Stimulated activated CD4-positive, alpha-beta T cell treated with anti-CD3 and anti-CD28 coated beads, Interleukin-15, amount 100 ng/mL, for 1 hour (primary cell): ENCODE measurements at places on chromosomes 6 and 20.

DNA sequence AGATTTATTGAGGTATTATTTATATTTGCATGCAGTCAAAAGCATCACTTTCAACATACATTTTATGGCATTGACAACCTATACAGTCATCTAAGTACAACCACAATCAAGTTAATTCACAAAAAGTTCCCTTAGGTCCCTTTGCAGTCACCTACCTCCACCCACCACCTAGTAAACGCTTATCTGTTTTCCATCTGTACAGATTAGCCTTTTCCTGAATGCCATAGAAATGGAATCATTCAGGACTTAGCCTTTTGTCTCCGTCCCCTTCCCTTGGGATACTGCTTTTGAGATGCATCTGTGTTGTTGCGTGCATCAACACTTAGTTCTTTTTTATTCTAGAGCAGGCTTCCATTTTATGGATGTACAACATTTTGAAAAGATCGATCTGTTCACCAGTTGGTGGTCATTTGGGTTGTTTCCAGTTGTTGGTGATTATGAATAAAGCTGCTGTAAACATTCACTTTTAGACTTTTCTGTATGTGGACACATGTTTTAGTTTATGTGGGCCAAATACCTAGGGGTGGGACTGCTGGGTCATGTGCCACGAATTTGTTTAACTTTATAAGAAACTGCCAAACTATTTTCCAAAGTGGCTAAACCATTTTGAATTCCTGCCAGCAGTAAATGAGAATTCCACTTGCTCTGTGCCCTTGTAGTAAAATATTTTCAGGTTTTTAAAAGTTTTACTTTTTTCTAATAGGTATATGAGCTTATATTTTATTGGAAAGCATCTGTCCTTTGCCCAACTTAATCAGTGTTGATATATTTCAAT lies 17.6 kb upstream of the IFNGR1 start:
- DNase-seq, result no peak

GRCh38 chr6:31355583-31355948 lies 1.4 kb downstream of the HLA-B start:
- no peak for DNase-seq

GRCh38 chr6:88164061-88164460 lies 2.1 kb downstream of the CNR1 start:
- DNase-seq, result no peak

GRCh38 chr6:21824431-21825177 lies 231.1 kb downstream of the SOX4 start:
- no peak for DNase-seq

DNA sequence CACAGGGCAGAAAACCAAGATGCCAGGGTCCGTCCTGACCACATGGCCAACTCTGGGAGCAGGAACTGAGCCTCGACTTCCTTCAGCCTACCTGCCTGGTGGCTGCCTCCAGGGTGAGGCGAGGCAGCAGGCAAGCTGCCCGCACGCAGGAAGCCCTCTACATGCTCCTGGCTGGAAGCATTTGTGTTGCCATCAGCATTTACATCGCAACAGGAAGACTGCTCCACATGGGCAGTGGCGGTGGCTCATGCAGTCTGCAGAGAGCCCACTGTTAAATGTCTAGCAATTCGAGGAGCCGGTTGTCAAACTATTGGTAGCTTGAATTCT lies 233.8 kb downstream of the SYNDIG1 start:
- DNase-seq, result no peak

DNA sequence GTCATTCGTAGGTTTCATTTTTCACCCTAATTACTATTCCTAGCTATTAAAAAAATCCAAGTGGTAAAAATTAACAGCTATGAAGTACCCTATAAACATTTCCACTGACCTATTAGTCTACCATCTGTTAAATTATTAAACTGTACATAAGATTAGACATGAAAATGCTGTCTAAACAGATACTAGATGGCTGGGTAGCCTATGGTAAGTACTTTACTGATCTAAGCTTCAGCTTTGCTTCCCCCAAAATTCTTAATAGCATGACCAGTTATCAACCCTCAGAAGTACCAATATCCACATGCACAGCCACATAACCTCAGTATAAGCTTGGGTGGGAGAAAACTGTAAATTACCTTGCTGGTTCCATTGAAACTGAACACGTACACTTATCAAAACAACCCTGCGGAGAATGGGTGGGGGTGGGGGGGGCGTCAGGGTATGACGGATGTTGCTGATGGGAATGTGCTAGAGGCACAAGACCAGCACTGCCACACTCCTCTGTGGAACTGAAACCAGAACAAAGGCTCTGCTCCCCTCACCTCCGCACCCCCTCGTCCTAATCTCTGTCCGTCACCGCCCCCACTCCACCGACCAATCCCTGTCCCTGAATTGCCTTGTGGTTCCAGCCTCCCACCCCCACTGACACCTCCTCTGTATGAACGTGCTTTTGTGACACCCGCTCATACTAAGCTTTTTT lies 45.3 kb downstream of the B4GALT5 start:
- peak; percentile 14 for DNase-seq

- no peak for DNase-seq
Measured at GRCh38 chr6:124819346-124819745, 142.9 kb upstream of the RNF217 start.

GRCh38 chr6:64932486-64932885 lies 774.5 kb downstream of the EYS start:
- no peak for DNase-seq

DNA sequence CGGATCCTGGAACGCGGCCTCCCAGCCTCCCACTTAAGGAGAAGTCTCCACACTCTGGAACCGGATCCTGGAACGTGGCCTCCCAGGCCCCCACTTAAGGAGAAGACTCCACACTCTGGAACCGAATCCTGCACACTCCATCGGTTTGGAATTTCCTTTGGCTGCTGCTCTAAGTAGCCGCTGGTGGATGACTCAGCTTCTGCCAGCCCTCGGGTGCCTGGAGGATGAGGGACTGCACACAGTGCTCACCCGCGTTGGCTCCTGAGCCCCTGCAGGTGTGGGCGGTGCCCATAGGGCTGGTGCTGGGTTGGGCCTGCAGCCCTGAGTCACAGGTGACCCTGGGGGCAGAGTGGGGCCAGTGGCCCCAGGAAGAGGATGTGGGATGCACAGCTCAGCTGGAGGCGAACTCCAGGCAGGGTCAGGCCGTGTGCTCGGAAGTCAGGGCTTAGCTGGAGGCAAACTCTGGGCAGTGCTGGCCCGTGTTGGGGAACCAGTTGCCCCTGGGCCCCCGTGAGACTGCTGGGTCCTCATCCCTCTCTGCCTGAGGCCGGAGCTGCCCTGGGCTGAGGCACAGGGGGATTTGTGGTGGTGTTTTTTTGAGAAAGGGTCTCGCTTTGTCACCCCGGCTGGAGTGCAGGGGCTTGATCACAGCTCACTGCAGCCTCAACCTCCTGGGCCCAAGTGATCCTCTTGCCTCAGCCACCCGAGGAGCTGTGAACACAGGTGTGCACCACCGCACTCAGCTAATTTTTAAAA lies 13.9 kb upstream of the TNFRSF6B start:
- DNase-seq, result no peak

- no peak for DNase-seq
Measured at GRCh38 chr20:36974660-36975059, 23.2 kb upstream of the SAMHD1 start.

DNA sequence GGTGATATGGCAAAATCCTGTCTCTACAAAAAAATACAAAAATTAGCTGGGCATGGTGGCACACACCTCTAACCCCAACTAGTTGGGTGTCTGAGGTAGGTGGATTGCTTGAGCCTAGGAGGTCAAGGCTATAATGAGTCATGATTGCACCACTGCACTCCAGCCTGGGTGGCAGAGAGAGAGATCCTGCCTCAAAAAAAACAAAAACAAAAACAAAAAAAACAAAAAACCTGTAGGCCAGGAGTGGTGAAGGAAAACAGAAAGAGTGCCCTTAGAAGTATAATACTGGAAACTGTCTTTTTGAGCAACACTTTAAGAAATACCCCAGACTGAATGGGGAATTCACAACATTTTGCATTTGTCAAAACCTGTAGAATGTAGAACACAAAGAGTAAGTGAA lies 85.3 kb downstream of the JARID2 start:
- no peak for DNase-seq
